ENCODE measurements at places on chromosomes 3 and 15.

- no peak for DNase-seq
These were observed 200.6 kb downstream of the EDEM1 start for GRCh38 chr3:5388091-5388490.

- no peak for DNase-seq
These were observed 11.1 kb downstream of the DCUN1D1 start for GRCh38 chr3:182969277-182969676.

DNA sequence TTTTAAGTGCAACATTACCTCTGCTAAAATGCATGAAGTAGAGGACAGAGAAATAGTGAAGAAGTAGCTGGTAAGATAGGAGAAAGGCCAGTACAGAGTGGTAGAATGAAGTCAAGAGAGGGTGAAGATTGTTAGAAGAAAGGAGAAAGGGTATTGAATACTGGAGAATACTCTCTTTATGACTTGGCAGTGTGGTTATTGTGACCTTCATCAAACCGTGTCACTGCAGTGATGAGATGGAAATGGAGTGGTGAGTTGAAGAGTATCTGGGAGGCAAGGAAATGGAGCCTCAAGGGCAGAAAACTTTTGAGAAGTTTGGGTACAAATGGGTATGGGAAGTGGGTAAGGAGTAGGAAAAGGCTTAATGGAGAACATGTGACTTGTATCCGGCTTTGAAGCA lies 24.7 kb downstream of the MINDY2 start:
- DNase-seq, result no peak

- DNase-seq, result no peak
These were observed 4.1 kb downstream of the MON1A start for GRCh38 chr3:49925485-49925884.

GRCh38 chr3:101903451-101903871 lies 54.1 kb downstream of the NFKBIZ start:
- no peak for DNase-seq

GRCh38 chr3:106193876-106194275 lies 325.1 kb upstream of the CBLB start:
- DNase-seq, result no peak

DNA sequence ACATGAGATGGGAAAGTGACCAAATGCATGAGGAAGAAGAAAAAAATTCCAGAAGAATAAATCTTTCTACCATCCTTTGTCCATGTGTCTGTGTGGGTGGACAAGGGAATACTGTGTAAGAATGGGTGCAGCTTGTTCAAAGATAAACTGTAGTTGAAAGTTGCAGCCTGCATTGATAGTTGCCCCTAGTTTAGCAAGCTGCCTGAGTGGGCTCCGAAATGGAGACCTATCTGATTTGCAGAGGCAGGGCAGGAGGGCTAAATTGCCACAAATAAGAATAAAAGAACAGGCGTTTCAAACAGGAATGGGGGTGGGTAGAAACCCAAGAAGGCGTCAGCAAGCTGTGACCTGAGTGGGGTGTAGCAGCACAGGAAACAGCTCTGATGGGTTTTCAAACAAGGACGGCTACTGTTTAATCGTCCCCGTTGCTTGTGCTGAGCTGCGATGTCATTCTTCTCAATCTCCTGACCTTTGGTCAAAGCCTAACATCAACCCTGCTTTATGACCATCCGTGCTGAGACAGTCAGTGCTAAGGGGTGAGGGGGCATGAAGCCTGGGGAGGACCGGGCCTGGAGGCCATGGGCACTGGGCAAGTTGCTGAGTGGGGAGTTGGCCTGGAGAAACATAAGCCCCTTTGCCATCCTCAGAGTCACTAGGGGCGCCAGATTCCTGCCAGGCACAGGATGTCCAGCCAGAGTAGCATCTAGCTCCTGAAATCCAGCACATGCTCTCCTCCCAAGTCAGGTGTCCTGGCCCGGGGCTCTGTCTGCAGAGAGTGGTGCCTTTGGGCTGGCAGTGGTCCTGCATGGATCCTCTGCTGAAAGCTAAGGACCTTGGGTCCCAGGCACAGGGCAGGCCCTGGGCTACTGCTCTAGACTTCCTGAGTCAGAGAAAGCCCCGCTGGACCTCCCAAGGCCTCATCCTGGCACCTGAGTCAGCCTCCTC lies 19.2 kb upstream of the C15orf39 start:
- DNase-seq, result no peak

DNA sequence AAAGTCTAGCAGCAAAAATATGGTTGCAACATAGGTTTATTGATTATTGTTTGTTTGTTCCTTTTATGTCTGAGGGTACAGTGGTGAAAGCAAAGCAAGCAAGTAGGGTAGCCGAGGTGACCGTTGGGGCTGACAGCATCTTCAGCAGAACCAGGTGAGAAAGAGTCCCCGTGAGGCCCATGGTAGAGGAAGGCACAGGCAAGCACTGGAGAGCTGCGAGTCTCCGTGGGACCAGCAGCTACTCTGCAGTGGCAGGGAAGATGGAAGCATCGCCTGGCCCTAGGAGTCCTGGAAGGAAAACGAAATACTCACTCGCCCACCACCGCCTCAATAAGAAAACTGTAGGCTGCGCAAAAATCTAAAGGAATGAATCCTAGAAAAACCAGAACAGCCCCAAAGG lies 25.3 kb upstream of the GABRA5 start:
- DNase-seq, result no peak

GRCh38 chr15:58748852-58749531 lies 515 bp downstream of the ADAM10 start:
- no peak for DNase-seq

DNA sequence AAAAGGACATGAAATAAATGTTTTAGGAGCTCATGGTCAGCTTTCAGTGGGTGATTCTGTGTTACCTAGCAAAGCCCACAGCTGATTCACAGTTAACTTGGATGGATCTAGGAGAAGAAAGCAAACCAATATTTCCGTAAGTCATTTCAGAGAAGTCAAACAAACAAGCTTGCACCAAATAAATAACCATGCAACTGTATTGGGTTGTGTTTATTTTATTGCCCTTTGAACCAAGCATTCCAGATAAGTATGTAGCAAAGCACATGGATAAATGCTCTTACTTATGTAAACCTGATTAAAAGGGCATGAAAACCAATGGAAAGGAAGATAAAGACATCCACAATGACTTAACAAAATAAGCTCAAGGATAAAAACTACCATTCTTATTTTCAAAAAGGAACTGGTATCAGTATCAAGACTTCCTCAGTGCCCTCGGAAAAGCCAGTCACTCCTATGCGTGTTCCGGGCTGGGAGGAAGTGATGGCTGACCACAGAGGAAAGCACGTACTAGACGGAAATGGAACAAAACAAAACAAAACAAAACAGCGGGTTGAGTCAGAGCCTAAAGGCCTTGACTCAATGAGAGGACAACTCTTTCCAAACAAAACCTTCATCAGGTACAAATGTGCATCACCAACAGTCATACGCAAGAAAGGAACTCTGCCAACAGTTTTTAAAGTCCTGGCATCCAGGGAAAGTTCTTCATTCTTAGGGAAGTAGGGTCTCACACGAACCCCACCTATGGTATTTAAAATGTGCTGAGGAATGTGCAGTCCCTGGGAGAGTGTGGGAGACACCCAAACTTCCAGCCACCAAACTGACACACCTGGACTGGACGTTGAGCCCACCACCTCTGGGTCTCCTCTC lies 103.3 kb downstream of the SNRK start:
- peak; percentile 6 for DNase-seq

- no peak for DNase-seq
These were observed 65.2 kb downstream of the FNDC3B start for GRCh38 chr3:172104471-172105072.

GRCh38 chr15:64895285-64896065 lies 16.2 kb upstream of the ANKDD1A start:
- no peak for DNase-seq

GRCh38 chr3:97102641-97103040 lies 288.2 kb downstream of the EPHA6 start:
- no peak for DNase-seq

DNA sequence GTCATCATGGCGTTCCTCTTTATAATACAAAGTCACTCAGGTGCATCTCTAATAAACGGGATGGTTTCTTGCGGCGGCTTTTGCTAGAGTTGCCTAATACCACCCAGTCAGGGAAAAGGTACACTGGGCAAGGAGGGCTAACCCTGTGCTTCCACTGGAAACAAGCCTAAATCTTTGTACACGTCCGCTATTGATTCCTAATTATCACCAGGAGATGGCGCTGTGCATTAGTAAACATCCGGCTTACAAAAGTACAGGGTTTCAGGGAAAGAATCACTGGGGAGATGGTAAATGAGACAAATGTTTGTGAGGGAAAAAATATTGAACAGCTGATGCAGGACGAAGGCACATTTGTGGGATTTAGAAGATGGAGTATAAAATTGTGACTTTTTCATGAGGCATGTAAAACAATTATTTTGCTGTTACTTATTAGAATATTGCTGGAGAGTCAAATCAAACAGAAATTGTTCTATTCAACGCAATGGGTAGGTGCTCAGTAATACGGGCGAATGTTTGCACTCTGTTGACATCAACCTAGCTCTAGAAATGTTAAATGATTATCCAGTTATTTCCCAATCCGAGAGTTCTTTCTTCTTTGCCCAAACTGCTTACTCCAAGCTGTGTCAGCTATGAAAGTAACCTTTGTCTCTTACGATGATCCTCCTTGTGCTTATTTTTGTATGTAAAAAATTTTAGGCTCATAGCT lies 50.6 kb downstream of the GMNC start:
- no peak for DNase-seq

DNA sequence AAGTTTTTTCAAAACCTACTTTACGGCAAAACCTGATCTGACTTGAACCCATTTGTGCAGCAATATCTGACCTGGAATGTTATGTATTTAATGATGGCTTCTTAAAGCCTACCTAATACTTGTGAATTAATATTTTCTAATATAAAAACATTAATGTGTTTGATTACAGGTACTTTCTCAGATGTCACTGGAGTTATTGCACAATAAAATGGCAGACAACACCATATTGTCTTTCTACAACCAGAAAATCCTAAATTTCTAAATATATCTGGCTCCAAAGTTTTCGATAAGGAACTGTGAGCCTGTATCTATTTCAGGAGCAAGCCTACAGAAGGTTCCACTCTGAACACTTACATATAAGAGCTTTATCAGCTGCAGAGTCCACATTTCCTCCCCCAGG lies 184.5 kb downstream of the ATP8B4 start:
- DNase-seq, result no peak

Measured in stimulated activated CD8-positive, alpha-beta memory T cell treated with anti-CD3 and anti-CD28 coated beads, Interleukin-15, amount 100 ng/mL, for 24 hours (primary cell).